Neural crest cell (in vitro differentiated cells): ENCODE measurements at places on chromosomes 7 and 10. TPM values are rescaled to one million over a fixed set of nuclear protein-coding genes. Genes with fewer than 3 reads are reported as not detected.
A peak's percentile ranks its signal among the peaks of the same experiment; 100 is the strongest.

GRCh38 chr10:115030483-115031200 is 62.5 kb upstream of the ATRNL1 start:
- DNase-seq, result no peak
- H3K36me3 ChIP-seq, result no peaks in the 10 kb centered on the region
- no peaks in the 10 kb centered on the region for H3K27me3 ChIP-seq
- H3K27ac ChIP-seq, result no peak overlapping the region
- H3K4me3 ChIP-seq, result no peak overlapping the region

DNA sequence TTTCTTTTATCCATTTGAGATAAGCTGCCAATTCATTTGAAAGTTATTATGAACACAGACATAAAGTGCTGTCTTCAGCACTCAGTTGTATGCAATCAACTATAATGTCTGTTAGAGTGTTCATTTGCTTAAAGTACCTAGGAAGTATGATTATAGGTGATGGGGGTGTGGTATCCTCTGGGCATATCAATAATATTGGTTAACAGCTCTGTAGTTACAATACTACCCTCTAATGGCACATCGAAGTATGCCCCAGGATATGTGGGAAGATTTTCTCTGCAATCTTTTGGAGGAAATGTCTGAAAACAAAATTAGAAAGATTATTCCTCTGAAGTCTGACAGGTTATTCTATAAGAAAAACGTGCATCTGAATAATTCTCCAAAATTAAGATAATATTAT is 429.7 kb downstream of the ARL4A start:
- H3K36me3 ChIP-seq, result peaks cover 4% of the 10 kb centered on the region
- H3K4me1 ChIP-seq, result peaks cover 18% of the 10 kb centered on the region

- H3K27me3 ChIP-seq, result peaks cover 2% of the 10 kb centered on the region
- peaks cover 12% of the 10 kb centered on the region for H3K4me1 ChIP-seq
- H3K4me3 ChIP-seq, result no peak overlapping the region
- H3K27ac ChIP-seq, result no peak overlapping the region
- no peak for DNase-seq
- no peaks in the 10 kb centered on the region for H3K36me3 ChIP-seq
These were observed 209.8 kb upstream of the MYO3A start for GRCh38 chr10:25724241-25724640.

DNA sequence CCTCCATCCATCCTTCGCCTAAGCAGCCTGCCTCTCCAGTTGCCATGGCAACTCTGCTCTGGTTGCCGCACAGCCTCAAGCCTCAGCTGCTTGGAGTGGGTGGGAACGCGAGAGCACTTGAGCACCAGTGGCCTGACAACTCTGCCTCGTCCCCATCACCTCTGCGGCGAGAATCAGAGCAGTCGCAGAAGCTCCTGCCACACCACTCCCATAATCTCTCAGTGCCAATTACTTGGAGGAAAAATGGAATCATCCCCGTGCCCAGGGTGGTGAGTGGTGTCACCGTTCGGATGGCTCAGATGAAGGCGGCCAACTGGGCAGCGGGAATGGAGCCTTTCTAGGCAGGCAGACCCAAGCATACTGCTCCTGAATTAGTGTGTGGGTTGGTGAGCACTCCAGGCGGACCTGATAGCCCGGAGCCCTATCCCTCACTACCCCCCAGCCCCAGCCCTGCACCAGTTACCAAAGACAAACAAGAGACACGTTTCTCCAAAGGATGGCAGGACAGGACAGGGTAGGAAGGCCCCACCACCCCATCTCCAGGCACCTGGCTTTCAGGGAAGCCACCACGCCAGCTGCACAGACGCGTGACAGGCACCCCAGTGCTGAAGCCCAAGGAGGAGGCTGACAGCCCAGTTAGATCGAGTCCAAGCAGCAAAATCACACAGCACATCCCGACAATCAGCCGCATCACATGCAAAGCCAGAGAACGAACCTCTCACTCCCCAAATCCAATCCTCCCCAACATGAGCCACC is 335.4 kb downstream of the PTPRN2 start:
- no peak for DNase-seq
- no peak overlapping the region for H3K4me3 ChIP-seq
- no peaks in the 10 kb centered on the region for H3K36me3 ChIP-seq
- no peaks in the 10 kb centered on the region for H3K4me1 ChIP-seq
- no peaks in the 10 kb centered on the region for H3K27me3 ChIP-seq

DNA sequence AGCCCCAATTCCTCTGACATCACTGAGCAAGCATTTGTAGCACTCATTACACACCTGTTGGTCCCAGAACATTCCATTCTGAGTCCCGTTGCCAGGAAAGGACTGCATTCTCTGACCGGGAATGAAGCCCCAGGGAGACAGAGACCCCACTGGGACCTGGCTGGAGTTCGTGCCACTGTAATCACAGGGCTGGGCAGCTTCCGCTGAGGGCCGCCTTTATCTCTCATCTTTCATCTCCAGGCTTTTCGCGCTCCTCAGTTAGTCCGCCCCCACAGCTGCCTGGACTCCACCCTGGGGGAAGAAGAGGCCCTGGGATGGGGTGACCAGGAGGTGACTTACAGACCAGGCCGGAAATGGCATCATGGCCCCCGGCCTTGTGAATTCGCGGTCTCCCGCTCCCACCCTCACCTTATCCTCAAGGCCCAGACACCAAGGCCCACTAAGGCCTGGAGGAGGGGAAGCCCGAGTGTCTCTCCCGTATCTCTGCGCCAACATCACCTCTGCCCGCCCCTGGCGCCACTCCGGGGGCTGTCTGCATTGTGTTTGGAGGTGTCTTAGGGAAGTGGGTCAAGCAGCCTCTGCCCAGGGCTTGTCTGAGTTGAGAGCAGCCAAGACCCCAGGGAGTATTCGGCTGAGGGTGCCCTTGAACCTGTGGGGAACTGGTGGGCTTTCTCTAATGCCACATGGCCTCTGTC is 75.4 kb downstream of the PROSER2 start:
- H3K27me3 ChIP-seq, result no peaks in the 10 kb centered on the region
- H3K27ac ChIP-seq, result no peak overlapping the region
- H3K4me3 ChIP-seq, result no peak overlapping the region

DNA sequence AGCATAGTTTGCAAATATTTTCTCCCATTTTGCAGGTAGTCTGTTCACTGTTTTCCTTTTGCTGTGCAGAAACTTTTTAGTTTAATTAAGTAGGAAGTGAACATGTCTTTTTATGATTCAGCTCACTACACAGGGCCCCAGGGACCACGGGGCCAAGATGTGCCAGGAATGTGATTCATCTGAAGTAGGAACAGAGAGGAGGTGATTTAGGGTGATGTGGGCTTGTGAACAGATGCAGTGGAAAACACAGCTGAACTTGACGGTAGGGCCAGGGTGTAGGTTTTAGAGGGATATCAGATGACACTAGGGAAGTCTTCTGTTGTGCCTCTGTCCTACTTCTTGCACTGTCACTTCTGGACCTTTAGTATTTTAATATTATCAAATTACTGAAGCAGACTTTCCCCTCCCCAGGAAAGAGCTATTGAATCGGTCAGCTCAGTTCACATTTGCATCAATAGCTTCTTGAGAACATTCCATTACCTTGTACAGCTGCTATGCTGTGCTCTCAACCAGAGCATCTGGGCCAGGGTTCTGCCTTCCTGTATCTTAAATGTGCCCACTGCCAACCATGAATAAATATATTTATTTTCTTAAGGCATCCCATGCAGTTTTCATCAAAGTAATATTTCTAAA is 96.9 kb downstream of the OSBPL3 start:
- H3K4me3 ChIP-seq, result no peak overlapping the region
- DNase-seq, result no peak
- H3K4me1 ChIP-seq, result peaks cover 40% of the 10 kb centered on the region
- no peaks in the 10 kb centered on the region for H3K27me3 ChIP-seq
- H3K36me3 ChIP-seq, result no peaks in the 10 kb centered on the region

DNA sequence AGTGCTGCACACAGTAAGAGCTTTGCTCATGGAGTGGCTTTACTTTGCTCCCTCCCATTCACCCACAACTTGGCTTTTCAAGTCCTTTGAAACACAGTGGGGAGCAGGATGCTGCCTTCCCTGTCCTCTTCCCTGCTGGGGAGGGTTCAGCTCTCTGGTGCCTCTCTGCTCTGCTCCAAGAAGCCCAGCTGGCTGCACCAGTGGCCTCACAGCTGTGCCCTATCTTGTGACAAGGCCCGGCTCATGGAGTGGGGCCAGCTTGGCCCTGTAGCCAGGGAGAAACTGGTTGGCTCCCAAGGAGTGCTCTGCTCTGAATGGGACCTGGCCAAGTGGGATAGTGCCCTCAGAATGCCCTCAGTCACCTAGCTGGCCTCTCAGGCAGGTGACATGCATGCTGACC is 212.3 kb upstream of the ZMIZ1 start:
- H3K4me3 ChIP-seq, result no peak overlapping the region
- no peaks in the 10 kb centered on the region for H3K27me3 ChIP-seq
- no peak overlapping the region for H3K27ac ChIP-seq
- no peak for DNase-seq
- peaks cover 8% of the 10 kb centered on the region for H3K4me1 ChIP-seq

- DNase-seq, result no peak
- H3K27ac ChIP-seq, result no peak overlapping the region
- no peak overlapping the region for H3K4me3 ChIP-seq
- H3K4me1 ChIP-seq, result peaks cover 9% of the 10 kb centered on the region
- no peaks in the 10 kb centered on the region for H3K36me3 ChIP-seq
- no peaks in the 10 kb centered on the region for H3K27me3 ChIP-seq
These were observed 33.0 kb downstream of the MAGI2 start for GRCh38 chr7:79420464-79420863.

GRCh38 chr10:63769367-63769766 is 248.2 kb downstream of the REEP3 start:
- DNase-seq, result no peak
- no peaks in the 10 kb centered on the region for H3K36me3 ChIP-seq
- H3K27me3 ChIP-seq, result peaks cover 74% of the 10 kb centered on the region
- peaks cover 11% of the 10 kb centered on the region for H3K4me1 ChIP-seq
- no peak overlapping the region for H3K4me3 ChIP-seq

DNA sequence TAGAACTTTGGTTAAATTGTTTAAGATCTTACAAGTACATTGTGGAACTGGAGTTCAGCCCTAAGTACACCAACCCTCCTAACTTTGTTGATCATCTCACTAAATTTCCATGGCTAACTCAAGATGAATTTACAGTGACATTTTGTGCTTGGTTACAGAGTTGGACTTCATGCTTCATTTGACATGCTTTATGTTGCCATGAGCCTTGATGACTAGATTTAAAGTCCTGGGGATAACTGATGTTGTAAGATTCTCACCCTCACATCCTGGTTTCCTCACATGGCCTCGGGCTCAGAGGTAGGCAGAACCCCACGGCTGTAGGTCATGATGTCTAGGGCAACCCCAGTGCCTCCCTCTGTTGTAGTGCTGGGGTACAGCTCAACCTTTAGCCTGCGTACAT is 397.2 kb upstream of the IGFBP3 start:
- no peak for DNase-seq
- no peaks in the 10 kb centered on the region for H3K36me3 ChIP-seq
- no peak overlapping the region for H3K4me3 ChIP-seq
- no peak overlapping the region for H3K27ac ChIP-seq
- peaks cover 12% of the 10 kb centered on the region for H3K4me1 ChIP-seq

DNA sequence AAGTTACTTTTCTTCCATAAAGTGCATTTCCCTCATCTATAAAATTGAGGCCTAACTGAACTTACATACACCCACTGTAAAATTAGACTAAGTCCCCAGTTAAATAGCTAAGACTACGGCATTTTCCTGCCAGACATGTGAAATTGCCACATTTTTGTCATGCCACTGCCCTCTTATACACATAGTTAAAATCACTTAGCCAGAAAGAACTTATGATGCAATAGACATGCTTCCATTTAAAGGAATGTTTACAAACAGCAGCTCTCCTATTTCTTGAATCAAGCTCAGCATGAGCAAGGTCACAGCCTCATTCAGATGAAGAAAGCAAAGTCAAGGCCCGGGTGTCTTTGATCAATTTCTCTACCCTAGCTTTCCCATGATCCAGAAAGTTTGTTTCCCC is 175.7 kb downstream of the LRRN3 start:
- H3K4me1 ChIP-seq, result peaks cover 5% of the 10 kb centered on the region
- H3K27ac ChIP-seq, result no peak overlapping the region
- H3K27me3 ChIP-seq, result no peaks in the 10 kb centered on the region
- no peak for DNase-seq

- H3K4me1 ChIP-seq, result peaks cover 38% of the 10 kb centered on the region
- DNase-seq, result peak; percentile 35
- peak overlapping the region; percentile 23 for H3K4me3 ChIP-seq
- H3K27ac ChIP-seq, result no peak overlapping the region
- H3K36me3 ChIP-seq, result no peaks in the 10 kb centered on the region
These were observed 39.5 kb downstream of the CNPY1 start for GRCh38 chr7:155506854-155507337.

DNA sequence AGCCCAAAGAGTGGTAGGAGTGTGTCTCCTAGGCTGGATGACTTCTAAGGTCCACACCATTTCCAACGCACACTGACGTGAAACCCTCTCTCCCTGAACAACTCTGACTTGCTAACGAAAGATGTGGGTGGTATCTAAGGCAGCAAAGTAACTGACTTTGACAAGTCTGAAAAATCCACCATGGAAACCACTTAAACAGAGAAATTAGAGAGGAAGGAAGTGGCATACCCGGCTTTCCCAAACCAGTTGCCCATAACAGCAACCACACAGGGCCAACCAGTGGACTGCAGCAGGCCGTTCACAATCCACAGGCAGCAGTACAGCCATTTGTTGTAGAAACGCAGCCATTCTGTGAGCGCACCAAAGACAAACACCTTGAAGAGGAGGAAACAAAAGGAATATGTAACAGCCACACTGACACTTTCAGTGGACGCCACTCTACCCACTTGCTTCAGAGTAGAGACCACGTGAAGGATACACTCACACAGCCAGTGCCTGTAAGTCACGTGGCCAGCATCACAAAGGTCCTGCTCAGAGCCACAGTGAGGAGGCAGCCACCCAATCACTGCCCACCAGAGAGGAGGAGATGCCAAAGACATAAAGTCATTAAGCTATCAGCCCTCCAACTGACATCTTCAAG is 39.8 kb downstream of the SLC37A3 start:
- no peak for DNase-seq
- H3K4me1 ChIP-seq, result no peaks in the 10 kb centered on the region
- H3K27ac ChIP-seq, result peak overlapping the region; percentile 78
- H3K36me3 ChIP-seq, result peaks cover 30% of the 10 kb centered on the region

GRCh38 chr10:70758757-70759514 is 26.2 kb downstream of the TBATA start:
- H3K36me3 ChIP-seq, result no peaks in the 10 kb centered on the region
- DNase-seq, result peak; percentile 82
- H3K4me3 ChIP-seq, result no peak overlapping the region
- H3K27me3 ChIP-seq, result peaks cover 11% of the 10 kb centered on the region
- peaks cover 24% of the 10 kb centered on the region for H3K4me1 ChIP-seq

GRCh38 chr10:70053841-70054288 is 1.2 kb downstream of the MACROH2A2 start:
- H3K4me3 ChIP-seq, result peak overlapping the region; percentile 91
- H3K27me3 ChIP-seq, result peaks cover 13% of the 10 kb centered on the region
- peak overlapping the region; percentile 92 for H3K27ac ChIP-seq
- peak; percentile 37 for DNase-seq
- H3K36me3 ChIP-seq, result no peaks in the 10 kb centered on the region

GRCh38 chr10:124450783-124451057 is 885 bp upstream of the NKX1-2 start:
- peaks cover 34% of the 10 kb centered on the region for H3K4me1 ChIP-seq
- DNase-seq, result no peak
- H3K27ac ChIP-seq, result no peak overlapping the region
- H3K4me3 ChIP-seq, result peak overlapping the region; percentile 78

The CCT6A gene
- total RNA-seq, result 221 and 229 TPM in 2 replicates

The FANK1 gene
- 2.4 and 5.0 TPM in 2 replicates for total RNA-seq

The GNGT1 gene
- total RNA-seq, result 0.65 and 1.0 TPM in 2 replicates

The SUFU gene
- total RNA-seq, result 27.1 and 30.9 TPM in 2 replicates

The PTF1A gene
- total RNA-seq, result 0.16 TPM in 1 of 2 replicates, not detected in the other

The TMEM209 gene
- 41.8 and 43.6 TPM in 2 replicates for total RNA-seq
